Ovary (tissue), 10 donors: ENCODE measurements at places on chromosomes 12 and 14.

DNA sequence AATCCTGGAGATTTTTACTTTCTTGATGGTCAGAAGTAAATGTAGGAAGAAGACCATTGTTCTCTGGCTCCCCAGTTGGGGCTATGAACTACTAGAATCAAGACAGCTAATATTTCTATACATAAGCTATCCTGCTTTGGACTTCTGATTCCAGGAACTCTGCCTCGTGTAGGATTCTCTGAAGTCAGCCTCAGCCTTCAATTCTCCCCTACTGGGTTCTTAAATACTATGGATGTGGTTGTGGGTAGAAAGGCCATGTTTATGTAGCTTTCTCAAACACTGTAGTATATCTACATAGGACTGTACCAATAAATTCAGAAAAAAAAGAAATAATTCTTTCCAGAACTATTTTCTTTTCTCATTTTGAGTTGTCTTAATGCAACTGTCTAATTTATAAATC is 302.5 kb downstream of the ITPR2 start:
- no peak for DNase-seq

DNA sequence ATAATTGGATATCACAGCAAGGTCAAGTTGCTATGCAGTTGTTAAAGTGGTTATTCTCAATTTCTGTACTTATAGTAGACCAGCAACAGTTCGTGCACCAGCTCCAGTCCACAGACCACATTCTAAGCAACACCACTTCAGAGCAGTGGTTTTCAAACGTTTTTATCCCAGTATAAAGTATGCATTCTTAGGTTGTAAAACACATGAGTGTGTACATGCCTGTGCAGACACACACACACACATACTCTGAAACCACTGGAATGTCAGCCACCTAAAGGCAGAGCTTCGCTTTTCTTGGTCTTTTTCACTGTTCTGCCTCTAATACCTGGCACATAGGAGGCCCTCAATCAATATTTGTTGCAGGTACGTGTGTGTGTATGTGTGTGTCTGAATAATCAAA is 22.2 kb upstream of the C12orf71 start:
- DNase-seq, result no peak

DNA sequence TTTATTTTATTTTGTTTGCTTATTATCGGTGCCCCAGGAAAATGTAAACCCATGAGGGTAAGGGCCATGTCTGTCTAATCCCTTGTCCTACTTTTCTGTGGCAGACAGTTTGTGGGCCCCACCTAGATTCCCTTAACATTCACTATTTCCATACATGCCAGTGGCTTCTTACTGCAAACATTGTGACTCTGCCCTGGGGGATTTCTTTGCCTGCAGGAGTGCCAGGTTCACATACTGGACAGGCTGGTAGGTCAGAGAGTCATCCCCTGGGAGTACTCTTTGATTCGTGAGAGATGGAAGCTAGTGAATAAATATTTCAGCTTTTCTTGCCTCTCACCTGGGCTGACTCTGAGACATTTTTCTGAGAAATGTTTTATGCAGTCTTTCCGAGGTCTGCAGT is 122.8 kb upstream of the TBX5 start:
- DNase-seq, result no peak

GRCh38 chr14:100092832-100093231 is 27.6 kb downstream of the EVL start:
- DNase-seq, result no peak

- no peak for DNase-seq
Observed at GRCh38 chr12:23536293-23536692, 413.2 kb downstream of the SOX5 start.
